ENCODE measurements at places on chromosomes 13 and 19. TPM values are rescaled to one million over a fixed set of nuclear protein-coding genes. Genes with fewer than 3 reads are reported as not detected.

DNA sequence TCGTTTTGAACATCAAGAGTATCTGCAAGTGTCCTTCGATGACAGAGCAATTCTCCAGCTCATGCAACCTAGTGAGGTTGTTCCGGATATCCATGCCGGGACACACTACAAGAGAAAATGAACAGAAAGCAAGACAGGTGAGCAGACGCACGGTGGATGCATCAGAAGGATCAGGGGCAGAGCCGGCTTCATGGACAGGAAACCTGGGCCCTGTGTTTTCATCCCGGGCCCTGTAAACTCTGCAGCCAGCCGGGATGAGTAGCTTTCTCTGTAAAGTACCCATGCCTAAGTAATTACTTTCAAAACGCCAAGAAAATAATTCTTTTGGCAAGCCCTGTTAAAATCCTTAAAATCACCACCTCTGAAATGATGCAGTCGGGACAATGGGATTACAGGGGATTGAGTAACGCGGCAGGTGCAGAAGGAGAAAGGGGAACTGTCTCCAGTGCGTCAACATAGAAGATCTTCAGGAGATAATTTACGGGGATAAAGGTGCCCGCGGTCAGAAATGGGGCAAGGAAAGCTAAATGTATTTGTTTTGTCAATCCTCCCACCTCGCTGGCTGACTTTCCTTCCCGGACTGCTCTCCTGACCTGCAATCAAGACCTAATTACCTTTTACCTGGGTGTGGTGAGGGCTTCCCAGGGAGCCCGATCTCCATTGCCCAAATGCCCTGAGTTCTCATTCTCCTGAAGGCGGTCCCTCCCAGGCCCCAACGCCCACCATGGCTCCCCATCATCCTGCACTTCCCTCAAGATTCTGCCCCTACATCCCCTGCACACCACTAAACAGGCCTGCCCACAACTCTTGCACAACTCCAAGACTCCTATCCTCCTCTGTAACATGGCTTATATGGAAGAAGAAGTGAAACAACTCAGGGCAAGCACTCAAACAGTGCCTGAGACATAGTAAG lies 26.2 kb downstream of the INSR start:
- no peak for DNase-seq

Gene CEACAM19
- 2.4 TPM for total RNA-seq

GRCh38 chr19:39474139-39474620 lies 6.5 kb upstream of the TIMM50 start:
- peak; percentile 30 for DNase-seq

DNA sequence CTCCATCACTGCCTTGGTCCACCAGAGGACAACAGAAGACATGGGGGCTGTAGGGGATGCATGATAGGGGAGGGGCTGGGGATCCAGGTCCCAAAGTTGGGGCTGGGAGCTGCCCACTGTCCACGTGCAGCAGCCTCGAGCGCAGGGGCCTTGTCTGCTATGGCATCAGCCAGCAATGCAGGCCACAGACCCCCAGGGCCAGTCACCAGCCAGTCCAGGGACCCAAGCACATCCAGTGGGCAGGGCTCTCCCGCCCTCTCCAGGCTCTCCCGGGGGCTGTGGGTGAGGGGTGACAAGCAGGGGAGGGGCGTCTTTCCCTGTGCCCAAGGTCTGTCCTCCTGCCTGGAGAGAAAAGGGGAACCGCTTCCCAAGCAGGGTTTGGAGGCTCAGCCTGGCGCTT lies 32.8 kb downstream of the PEPD start:
- peak; percentile 41 for DNase-seq

DNA sequence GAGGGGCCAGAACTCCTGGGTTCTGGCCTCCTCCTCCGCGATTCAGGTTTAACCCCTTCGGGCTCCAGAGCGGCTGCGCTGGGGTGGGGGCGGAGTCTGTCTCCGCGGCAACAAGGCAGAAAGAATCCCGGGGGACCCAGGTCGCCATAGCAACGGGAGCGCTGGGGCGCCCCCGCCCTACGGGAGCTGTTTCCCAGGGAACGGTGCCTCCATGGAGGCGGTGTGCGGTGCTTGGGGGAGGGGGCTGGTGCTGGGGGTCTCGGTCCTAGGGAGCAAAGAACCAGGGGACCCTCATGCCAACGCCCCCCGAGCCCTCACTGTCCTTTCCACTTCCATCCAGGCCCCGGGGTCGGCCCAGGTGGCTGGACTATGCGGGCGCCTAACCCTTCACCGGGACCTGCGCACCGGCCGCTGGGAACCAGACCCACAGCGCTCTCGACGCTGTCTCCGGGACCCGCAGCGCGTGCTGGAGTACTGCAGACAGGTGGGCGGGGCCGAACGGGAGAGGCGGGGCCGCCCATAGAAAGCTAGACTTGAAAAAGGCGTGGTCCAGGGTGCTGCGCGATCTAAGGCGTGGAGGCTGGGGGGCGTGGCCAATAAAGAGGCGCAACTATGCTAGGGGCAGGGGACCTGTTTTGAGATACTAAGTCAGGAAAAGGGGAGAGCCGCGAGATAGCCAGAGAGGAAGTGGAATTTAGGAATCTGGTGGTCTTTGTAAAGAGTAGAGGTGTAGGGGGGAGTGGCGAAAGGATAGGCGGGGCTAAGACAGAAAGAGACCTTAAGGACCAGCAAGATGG lies 1.2 kb downstream of the APLP1 start:
- peak; percentile 87 for DNase-seq

GRCh38 chr19:57263244-57263741 lies 17.0 kb upstream of the ZNF460 start:
- no peak for DNase-seq

Gene MYH14
- 34.3 TPM for total RNA-seq

DNA sequence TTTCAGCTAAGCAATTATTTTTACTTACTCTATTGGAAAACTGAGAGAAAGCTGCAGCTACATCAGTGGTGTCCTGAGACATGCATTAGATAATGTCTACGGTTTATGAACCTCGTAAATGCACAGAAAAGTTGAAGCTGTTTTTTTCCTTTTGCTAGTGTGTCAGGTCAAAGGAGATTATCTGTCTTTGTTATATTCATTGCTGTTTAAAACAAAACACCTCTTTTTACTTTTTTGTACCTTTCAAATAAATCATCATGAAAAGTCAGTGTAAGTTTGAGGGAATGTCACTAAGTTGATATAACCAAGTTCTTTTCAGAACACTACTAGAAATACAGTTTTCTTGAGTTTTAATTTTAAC lies 2.2 kb downstream of the NBEA start:
- DNase-seq, result no peak

DNA sequence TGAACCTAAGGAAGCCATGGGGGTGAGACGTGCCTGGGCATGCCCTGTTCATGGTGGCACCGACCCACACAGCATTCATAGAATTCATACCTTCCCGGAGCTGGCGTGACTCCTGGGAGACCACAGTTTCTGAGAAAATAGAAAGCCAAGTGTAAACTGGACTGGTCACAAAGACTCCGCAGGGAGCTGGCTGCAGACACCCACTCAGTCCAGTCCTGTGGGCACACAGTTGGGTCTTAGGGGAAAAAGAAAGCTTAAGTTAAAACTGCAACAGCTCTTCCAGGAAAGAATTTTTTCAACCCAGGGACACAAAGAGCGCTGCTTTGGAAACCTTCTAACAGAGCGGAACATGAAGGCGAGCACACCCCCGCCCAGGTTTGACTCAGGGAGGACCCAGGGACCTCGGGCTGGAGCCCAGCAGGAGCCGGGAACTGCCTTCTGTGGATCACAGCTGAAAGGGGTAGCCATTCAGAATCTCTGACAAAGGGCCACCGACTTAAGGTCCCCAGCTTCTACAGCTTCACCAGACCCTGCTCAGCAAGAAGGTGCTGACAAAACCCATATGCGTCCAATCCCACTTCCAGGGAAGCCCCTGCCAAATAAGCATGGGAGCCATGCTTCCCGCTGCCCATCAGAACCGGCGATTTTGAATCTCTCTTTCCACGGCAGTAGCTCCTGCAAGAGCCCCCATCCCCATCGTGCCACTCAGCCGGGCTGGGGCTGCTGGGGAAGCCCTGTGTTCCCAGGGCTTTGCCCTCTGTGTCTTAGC lies 183.7 kb downstream of the COL4A1 start:
- no peak for DNase-seq

DNA sequence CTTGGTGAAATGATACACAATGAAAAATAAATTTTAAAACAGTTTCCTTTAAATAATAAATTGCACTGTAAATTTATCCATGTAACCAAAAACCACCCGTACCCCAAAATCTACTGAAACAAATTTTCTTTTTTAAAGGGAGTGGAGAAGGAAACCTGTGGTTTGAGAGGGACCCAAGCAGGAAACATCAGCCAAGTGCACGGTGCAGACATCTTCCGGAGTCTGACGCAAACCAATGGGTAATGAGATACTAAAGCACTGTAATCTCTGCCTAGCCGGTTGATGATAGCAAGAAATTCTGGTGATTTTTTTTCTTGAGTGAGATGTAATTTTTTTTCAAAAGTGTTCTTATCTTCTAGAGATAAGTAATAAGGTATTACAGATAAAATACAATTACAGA lies 115.4 kb downstream of the ABCC4 start:
- DNase-seq, result no peak

DNA sequence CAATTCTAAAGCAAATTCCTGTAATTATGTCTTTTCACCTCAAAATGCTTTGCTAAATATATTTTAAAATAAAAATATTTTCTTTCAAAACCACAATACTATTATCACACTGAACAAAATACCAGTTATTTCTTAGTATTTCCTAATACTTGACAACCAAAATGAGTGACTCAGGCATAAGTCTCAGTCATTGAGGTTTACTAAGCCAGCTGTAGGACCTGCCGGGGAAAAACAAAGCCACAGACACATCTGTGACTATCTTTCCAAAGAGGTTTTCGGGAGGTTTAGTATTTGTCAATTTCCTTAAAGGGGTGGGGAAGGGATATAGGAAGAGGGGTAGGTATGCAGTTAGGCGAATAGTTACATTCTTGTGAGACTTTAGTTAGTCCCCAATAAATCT lies 3.2 kb upstream of the ZNF235 start:
- no peak for DNase-seq

- no peak for DNase-seq
Observed at GRCh38 chr19:681029-682019, 5.1 kb downstream of the FSTL3 start.

- DNase-seq, result no peak
Observed at GRCh38 chr13:44309794-44310757, 63.5 kb upstream of the SERP2 start.

Gene DLL3
- total RNA-seq, result not detected

DNA sequence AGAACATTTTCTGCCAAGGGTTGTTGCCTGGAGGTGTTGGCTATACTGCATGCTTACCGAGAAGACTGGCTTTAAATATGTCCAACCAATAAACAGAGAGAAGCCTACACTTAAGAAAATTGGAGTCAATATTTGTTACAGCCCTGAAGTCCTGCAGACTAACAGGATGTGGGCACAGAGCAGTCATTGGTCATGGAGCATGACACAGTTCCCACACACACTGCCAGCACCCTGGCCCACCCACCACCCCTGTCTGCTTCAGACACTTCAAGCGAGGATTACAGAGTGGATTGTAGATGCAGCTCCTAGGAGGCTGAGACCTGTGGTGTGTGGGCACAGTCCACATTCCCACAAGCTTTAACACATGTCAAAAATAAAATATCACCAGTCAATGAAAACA lies 21.0 kb upstream of the SERP2 start:
- DNase-seq, result no peak

GRCh38 chr19:41420101-41420880 lies 6.9 kb downstream of the B3GNT8 start:
- no peak for DNase-seq

Gene RASAL3
- 1.7 TPM for total RNA-seq

DNA sequence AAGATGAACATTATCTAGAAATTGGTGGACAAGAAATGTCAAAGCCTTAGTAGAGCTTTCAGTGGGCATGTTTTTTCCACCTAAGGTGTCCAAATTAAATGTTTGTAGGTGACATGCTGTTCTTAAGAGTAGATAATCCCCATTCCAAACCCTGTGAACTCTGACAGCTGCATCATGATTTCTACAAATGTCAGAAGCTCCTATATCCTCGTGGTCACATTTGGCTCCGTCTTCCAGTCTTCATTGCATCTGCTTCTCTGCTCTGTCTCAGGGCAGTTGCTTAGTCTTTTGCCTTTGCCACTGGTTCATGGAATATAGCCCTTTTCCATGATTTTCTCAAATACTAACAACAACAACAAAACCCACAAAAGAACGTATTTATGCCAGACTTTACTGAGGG lies 234.5 kb downstream of the DLEU7 start:
- no peak for DNase-seq

GRCh38 chr19:37691881-37692504 lies 27.6 kb downstream of the ZNF607 start:
- peak; percentile 77 for DNase-seq

GRCh38 chr13:53131361-53131760 lies 102.7 kb downstream of the OLFM4 start:
- DNase-seq, result no peak

Gene PTPRH
- 5.7 TPM for total RNA-seq

GRCh38 chr13:80562433-80563156 lies 221.7 kb upstream of the SPRY2 start:
- no peak for DNase-seq

DNA sequence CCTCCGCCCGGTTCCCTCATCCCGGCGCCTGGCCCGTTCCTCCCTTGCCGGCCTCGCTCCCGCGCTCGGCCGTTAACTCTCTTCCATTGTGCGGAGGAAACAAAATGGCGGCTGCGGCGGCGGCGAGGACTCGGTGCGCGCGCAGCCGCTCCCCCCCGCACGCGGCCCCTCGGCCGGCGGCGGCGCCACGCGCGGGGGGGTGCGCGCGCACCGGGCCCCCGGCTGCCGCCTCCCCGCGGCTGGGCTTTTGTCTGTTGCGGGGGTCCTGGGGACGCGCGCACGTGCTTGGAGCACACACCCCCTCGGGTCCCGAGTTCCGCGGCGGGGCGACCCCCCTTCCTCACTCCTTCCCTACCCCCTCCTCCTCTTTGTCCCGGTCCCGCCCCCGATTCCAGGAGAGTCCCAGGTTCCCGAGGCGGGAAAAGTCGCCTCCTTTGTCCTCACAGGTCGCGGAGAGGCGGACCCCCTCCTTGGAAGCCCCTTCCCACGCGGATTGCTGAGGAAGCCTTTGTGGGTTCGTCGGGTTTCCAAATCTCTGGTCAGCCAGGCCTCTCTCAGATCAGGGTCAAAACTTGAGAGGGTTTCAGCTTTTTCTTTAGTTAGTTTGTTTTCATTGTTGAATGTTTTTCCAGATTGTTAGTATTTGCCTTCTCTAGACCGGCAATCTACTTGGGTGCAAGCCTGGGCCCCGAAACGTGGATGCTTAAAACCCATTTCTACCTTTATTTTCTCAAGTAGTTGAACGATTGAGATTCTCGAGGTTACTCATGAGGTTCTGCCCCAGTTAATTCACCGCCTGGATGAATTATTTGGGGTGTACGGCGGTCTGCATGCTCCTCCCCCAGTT lies 687 bp downstream of the ILF3 start:
- peak; percentile 65 for DNase-seq

- DNase-seq, result no peak
Observed at GRCh38 chr13:25529425-25529824, 157.7 kb downstream of the ATP8A2 start.

GRCh38 chr13:43935878-43936277 lies 56.2 kb downstream of the LACC1 start:
- no peak for DNase-seq

GRCh38 chr19:47512183-47512947 lies 2.5 kb downstream of the NAPA start:
- DNase-seq, result peak; percentile 77

GRCh38 chr19:46737761-46738171 lies 8.1 kb upstream of the FKRP start:
- DNase-seq, result no peak

Data from pancreas (tissue), 10 donors.